ENCODE measurements at places on chromosomes 1 and 21.

GRCh38 chr1:53461323-53462044 is 2.3 kb downstream of the DMRTB1 start:
- DNase-seq = no peak

DNA sequence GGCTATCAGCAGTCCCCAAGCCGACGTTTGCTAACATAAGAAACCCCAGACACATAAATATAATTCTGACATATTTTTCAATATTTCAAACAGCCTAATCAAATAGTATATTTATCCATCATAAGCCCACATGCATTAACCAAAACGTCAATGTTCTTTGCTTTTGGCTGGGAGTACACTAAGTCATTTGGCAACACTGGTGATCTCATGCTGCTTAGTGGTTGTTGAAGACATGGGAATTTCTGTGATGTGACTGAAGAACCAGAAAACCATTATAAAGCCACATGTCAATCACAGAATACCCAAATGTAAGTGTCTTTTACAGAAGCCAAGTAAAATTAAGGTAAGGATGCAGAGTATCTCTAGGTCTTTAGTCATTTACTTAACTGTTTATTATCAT is 57.6 kb downstream of the PLPPR5 start:
- no peak for DNase-seq

DNA sequence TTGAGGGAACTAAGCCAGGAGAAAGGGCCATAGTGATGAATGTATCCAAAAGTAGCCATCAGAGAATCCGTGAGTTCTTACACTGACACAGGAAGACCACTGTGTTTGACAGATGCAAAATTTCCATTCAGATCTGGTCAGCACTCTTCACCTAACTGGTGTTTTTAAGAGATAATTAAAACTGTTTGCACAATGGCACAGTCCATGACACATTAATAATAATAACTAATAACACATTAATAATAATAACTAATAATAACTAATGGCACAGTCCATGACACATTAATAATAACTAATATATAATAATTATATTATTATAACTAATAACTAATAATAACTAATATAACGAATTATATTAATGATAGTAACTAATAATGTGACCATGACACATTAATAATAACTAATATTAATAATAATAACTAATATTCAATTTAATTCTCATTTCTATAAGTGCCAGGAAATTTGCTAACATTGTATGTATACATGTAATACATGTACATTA is 195.8 kb downstream of the RGS7 start:
- DNase-seq = no peak

- DNase-seq = peak; percentile 91
Observed at GRCh38 chr1:246566813-246567645, 773 bp downstream of the CNST start.

- DNase-seq = no peak
Observed at GRCh38 chr1:210727709-210728108, 399.0 kb downstream of the HHAT start.

DNA sequence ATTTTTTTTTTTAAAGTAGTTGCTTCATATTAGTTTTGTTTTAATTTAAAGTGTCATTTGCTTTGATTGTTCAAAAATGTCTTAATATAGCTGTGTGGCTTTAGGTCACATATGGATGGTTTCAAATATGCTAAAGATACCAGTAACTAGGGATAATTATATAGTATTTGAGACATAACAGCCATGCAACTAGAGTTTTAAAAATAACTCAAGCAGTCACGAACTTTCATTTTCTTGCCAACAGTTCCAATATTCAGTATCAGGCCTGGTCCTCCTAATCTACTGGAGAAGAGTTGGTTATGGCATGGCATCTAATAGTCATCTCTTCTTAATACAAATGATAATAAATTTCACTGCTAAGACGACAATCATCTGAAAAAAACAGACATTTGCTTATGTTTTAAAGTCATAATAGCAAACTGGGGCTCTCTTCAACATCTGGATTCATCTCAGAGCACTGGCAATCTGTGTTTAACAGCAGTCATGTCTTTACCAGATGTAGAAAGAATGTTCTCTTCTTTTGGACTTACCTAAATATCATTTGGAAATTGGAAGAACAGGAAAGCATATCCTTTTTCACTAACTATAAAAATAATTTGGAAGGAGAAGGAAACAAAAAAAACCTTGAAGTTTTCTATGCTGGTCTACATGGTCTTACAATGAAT is 24.1 kb upstream of the A3GALT2 start:
- peak; percentile 26 for DNase-seq

- DNase-seq = no peak
Observed at GRCh38 chr1:228925691-228926090, 190.4 kb downstream of the RHOU start.

DNA sequence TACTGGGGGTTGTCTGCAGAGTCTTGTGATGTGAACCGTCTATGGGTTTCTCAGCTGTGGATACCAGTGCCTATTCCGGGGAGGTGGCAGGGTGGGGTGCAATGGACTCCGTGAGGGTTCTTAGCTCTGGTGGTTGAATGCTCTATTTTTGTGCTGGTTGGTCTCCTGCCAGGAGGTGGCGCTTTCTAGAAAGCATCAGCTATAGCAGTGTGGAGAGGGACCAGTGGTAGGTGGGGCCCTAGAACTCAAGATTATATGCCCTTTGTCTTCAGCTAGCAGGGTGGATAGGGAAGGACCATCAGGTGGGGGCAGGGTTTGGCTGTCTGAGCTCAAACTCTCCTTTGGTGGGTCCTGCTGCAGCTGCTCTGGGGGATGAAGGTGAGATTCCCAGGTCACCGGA is 127.3 kb upstream of the PLD5 start:
- no peak for DNase-seq

- DNase-seq = peak; percentile 18
Observed at GRCh38 chr21:25563361-25564116, 43.7 kb downstream of the MRPL39 start.

DNA sequence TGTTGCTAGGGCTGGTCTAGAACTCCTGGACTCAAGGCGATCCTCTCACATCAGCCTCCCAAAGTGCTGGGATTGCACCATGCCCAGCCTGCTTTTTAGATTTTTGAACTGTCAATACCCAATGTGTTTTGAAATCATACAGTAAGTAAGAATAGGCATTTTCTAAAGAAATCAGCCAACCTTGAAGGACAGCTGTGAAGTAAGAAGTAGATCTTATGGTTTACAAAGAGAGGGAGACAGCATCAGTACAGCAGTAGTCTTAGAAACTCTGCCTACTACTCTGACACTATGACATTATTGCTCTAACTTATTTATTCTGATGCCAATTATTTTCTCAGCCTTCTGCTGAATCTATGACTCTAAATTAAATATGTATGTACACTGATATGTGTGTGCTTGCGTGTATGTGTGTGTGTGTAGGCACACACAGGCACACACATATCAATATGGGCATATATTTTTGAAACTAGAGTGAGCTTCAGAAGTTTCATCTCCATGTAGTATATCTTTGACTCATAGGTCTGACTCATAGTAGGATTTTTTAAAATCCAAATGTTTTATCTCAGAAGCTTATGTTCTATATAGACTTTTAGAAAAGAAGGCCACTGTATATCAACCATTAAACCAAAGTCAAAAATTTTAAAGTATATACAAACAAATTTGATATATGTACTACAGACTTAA is 140.4 kb downstream of the COL24A1 start:
- no peak for DNase-seq

- no peak for DNase-seq
Observed at GRCh38 chr1:40218333-40218732, 29.4 kb upstream of the TMCO2 start.

DNA sequence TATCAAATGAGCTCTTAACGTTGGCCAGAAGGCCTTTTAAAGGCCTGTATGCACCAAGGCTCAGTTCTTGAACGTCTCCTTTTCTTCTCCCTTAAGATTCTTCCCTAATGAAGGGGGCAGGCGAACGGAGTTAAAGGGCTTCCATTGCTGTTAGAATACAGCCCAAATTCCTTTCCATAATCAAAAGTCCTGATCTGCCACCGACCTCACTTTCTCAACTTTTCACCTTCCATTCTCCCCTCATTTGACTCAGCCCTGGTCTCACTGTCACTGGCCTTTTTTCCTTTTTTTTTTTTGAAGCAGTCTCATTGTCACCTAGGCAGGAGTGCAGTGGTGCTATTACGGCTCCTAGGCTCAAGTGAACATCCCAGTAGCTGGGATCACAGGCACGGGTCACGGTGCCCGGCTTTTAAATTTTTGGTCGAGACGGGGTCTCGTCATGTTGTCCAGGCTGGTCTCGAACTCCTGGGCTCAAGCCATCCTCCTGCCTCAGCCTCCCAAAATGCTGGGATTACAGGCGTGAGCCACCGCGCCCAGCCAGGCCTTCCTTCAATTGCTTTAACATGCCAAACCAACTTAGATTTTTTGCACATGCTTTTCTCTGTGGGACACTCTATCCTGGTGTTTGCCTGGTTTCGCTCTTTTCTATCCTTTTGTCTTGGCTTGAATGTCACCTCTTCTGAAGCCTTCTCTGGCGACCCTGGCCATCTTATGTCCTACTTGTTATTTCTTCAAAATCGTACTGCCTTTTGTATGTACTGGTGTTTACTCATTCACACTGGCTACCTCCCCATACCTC is 612 bp upstream of the CMPK1 start:
- no peak for DNase-seq

DNA sequence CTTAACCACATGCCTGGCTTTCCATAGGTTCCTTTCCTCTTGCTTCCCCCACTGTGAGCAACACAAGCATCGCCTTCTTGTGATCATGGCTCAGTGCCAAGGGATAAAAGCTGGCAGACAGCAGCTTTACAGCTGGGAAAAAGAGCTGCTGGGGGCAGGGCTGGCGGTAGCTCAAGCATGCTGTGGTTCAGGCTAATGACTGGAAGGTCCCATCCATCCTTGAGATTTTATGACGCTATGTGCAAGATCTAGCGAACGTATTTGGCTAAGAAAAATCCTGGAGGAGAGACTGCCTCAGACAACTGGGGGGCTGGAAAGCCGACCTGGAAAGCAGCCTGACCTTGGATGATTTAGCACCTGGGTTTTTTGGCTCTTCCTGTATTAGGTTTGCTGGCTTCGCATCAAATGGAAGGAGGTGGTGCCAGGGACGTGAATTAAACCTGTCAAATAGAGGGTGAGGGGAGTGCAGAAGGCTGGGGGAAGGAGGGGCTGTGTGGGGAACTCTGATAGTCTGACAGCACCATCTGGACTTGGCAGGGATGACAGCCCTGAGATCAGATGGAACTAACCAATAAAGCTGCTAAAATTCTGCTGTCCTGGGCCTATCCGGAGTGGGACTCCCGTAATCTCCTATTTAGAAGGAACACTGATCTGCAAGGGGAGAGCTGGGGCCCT is 34.8 kb downstream of the ZMYND12 start:
- DNase-seq = peak; percentile 98

DNA sequence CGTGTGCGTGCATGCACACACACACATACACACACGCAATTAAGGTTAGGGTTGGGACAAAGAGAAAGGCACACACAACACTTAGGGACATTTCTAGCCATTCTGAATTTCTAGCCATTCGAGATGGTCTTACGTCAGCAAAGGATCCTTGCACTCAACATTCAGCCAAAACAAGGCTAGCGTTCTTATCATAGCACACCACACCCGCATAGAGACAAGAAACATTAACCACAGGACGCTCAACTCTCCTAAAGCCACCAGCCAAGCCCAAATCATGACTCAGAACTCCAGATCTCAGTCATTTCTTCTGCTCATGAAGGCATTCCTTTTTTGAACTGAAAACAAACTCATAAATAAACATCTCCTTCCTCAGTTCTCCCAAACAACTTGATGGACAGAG is 106.8 kb downstream of the LMO4 start:
- peak; percentile 12 for DNase-seq

GRCh38 chr1:61193808-61194207 is 111.4 kb downstream of the NFIA start:
- DNase-seq = no peak

DNA sequence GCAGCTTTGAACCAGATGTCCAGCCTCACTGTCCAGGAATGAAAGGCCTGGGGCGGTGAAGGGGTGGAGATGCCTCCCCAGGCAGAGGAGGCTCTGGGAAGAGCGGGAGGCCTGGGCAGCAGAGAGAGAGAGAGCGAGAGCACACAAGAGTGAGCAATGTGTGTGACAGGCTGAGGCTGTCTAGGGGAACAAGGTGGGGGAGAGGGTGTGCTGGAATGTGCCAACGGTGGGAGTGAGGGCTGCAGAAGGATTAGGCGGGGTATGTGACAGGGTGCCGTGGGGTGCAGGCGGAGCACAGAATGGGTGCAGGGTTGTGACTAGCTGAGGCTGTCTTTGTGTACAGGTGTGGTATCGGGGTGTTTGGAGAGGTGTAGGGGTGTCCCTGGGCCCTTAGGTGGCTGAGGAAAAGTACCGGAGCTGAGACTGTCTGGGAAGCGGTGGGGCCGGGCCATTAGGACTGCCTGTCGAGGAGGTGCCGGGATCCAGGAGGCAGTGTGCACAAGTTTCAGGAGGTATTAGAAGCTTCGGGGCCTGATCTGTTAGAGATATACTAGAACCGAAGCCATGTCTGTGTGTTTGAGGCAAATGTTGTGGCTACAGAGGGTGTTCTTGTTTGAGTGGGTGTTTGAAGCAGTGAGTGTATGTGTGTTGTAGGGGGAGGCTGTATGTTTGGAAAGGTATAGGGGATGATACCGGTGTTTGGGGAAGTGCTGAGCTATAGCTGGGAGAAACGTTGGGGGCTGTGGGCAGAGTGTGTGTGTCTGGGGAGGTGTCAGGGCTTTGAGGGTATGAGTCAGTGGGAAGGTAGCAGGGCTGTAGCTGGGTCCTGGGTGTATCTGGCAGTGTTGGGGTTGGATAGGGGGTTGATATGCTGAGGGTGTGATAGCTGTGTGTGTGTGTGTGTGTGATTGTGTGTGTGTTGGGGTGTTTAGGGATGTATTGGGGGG is 9.1 kb downstream of the AHDC1 start:
- peak; percentile 72 for DNase-seq

DNA sequence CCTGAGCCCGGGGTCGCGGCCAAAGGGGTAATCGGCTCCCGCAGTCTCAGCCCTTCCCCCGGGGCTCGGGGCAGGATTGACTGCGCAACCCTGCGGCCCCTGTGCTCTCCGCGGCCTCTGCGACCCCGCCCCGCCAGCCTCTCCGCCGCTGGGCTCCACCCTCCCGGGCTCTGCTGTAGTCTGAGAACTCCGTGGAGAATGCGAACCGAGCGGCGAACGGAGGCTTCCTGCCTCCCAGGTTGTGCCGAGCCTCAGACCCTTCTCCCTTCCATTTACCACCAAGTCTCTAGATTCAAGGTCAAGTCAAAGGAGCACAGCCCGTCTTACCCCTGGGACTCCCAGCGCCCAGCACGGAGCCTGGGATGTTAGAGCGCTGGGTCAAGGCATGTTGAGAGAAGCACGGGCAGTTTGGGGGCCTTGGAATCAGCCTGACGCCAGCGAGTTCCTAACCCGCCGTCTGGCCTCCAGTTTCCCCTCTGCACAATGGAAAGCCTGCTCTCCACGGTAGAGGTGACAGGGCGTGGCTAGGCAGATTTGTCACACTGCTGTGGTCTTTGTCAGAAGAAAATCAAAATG is 3.0 kb downstream of the ATP2B4 start:
- no peak for DNase-seq

Measured in fibroblast of skin of right biceps (primary cell).